Activated CD8-positive, alpha-beta T cell treated with anti-CD3 and anti-CD28 coated beads for 36 hours (primary cell): ENCODE measurements at places on chromosomes 7 and 10. TPM values are rescaled to one million over a fixed set of nuclear protein-coding genes. Genes with fewer than 3 reads are reported as not detected.

The THSD7A gene
- not detected for total RNA-seq

The OR2A42 gene
- not detected for total RNA-seq

The WNT8B gene
- 0.47 TPM for total RNA-seq

The TCAF2 gene
- 36.4 TPM for total RNA-seq

The CADPS2 gene
- not detected for total RNA-seq

The UNCX gene
- not detected for total RNA-seq

The CD36 gene
- total RNA-seq: not detected

The SLC26A4 gene
- 2.0 TPM for total RNA-seq

The SRRM3 gene
- not detected for total RNA-seq

The PRKCQ gene
- total RNA-seq: 46.3 TPM

The PALD1 gene
- 6.8 TPM for total RNA-seq

The LUC7L2 gene
- total RNA-seq: 140 TPM

The IL6 gene
- not detected for total RNA-seq

The SLC16A9 gene
- 1.2 TPM for total RNA-seq

The FGFR2 gene
- total RNA-seq: not detected

The ZNF503 gene
- 0.25 TPM for total RNA-seq

The TLX1 gene
- total RNA-seq: not detected

The ZNF394 gene
- 25.9 TPM for total RNA-seq

The UNC5B gene
- 0.07 TPM for total RNA-seq

The CPSF4 gene
- 64.6 TPM for total RNA-seq

The AKR1C1 gene
- 0.45 TPM for total RNA-seq
